Stimulated activated effector memory CD8-positive, alpha-beta T cell treated with anti-CD3 and anti-CD28 coated beads, Interleukin-12 subunit alpha, Interleukin-12 subunit beta, amount 100 ng/mL, for 72 hours (primary cell): ENCODE measurements at places on chromosomes 5 and 9.

DNA sequence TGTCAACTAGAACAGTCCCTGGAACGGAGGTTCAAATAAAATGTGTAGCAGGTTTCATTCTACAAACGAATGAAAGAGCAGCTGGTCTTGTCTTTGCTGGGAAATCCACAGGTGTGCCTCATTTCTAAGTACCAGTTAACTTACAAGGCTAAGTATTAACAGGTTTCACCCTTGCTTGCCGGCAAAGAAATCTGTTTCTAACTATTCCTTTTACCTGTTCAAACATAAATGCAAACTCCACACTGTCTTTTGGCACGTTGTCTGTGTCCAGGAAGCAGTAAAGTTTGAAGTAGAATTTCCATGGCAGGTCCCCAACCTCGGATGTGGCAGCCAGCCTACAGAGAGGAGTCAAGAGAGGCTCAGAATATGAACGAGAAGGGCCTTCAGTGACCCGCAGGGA is 54.4 kb upstream of the RETREG1 start:
- no peak for DNase-seq

GRCh38 chr9:96501633-96502538 is 51.9 kb downstream of the HABP4 start:
- no peak for DNase-seq

- no peak for DNase-seq
Observed at GRCh38 chr9:133460405-133461175, 812 bp downstream of the CACFD1 start.

DNA sequence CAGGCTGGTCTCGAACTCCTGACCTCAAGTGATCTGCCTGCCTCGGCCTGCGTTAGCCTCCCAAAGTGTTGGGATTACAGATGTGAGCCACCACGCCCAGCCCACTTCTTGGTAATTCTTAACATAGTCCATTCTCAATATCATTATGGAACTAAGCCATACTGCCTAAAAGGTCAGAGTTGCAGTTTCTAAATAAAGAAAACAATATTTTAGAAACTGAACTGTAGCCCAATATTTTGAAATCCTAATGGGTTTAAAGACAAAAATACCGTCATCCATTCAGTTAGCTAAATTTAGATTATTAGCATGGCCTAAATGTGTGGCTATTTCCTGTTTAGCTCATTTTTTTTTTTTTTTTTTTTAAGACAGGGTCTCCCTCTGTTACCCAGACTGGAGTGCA is 99.5 kb downstream of the USP20 start:
- no peak for DNase-seq

DNA sequence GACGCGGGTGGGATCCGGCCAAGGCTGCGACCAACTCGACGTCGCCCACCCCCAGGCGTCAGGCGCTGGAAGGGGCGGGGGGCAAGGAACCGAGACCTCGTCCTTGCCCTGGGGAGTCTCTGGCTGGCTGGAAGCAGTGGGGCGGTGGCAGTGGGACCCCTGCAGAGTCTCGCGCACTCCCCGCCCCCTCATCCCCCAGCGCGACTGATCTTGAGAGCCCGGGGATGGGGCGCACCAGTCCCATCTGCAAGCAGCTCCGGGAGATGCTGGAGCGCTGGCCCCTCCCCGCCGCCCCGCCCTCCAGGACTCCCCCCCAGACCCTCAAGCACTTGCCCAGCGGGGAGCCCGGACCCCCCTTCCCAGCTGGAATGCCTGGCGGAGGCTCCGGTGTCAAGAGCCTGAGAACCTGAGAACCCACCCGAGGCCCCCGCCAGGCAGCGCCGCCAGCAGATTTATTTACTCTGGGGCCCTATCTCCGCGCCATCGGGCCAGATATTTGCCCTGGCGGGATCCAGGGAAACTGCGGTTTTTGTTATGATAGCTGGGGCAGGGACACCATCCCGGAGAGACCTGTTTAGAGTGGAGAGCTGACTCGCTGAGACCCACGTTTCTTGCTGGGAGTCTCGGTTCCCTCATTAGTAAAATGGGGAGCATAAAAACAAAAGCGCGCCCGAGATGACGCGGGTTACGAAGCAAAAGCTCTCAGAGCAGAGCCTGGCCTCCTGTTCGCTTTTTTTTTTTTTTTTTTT is 1.2 kb downstream of the PRRT1B start:
- no peak for DNase-seq

DNA sequence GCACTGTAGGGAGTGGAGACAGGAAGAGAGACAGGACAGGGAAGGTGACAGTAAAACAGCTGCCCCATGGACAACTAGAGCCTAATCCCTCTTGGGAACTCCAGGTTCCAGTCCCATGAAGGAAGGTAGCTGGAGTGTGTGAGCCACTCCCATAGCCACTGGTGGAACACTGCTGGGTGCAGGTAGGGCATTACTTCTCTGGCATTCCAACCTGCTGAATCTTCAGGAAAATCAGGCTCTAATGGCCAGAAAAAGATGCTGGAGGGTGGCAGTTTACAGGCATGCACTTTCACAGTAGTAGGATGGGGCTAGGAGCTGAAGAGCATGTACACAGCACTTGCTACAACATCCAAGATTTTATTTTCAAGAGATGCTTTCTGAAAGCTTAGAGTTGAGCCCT is 259.4 kb downstream of the AUH start:
- DNase-seq: no peak

DNA sequence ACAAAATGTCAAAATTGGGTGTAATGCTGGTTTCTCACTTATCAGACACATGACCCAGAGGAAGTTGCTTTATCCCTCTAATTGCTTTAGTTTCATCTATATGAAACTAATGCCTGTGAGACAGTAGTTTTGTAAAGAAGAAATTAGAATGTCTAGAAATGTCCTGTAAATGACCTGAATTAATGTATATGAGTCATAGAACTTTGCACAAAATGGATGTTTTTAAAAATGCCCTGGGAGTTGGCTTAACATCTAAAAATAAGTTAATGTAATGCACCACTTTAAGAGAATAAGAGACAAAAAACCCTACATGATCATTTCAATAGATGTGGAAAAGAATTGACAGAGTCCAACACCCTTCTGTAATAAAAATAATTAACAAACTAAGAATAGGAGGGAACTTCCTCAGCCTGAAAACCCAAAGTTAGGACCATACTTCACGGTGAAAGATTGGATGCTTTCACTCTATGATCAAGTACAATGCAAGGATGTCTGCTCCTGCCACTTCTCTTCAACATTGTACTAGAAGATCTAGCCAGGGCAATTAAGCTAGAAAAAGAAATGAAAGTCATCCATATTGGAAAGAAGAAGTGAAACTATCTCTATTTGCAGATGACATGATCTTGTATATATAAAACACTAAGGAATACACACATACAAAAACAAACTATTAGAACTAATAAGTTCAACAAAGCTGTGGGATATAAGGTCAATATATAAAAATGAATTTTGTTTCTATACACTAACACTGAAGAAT is 117.9 kb downstream of the MELK start:
- DNase-seq: no peak

- no peak for DNase-seq
Observed at GRCh38 chr5:36301858-36302603, at the start of gene RANBP3L. Gene RANBP3L, minus strand, starts transcription at chr5:36301902. Its CDS starts 486 bp downstream, at chr5:36301416.

GRCh38 chr9:5178126-5178805 is 7.2 kb downstream of the INSL6 start:
- no peak for DNase-seq

DNA sequence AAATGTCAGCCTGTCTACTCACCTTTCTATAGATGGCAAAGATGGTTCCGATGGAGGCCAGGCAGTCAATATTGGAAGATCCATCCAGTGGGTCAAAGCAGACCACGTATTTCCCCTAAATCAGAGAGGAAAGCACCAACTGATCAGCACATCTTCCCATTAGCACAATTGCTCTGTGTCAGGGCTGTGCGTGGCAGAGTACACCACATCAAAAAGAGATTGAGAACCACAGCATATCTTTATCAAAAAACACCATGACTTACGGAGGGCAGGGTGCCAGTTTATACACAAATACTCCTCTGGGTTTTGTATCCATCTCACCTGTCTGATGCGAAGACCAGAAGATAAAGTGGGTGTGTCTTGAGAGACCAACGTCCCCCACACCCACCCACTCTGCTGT is 9.1 kb downstream of the FBP2 start:
- DNase-seq: no peak

GRCh38 chr5:156277290-156277689 is 49.7 kb upstream of the SGCD start:
- DNase-seq: no peak

DNA sequence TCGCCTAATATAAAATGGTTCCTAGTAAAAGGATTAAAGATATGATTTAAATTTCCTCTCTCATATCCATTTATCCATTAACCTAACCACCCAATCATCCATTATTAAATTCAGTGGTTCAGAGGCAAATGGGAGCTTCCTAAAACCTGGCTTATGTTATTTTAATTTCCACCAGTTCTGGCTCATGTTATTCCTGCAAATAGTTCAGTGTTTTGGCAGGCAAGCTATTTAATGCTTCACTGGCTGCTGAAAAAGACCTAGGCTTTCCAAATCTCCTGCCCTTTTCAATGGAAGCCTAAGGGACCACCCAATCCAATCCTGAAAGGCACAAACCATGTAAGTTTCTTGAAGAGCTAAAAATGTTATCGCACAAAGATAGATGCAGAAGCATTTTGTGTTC is 52.3 kb downstream of the POC5 start:
- no peak for DNase-seq
